Activated naive CD8-positive, alpha-beta T cell treated with anti-CD3 and anti-CD28 coated beads, Interleukin-2, amount 50 U/mL, for 24 hours (primary cell): ENCODE measurements at places on chromosomes 2 and 18.

DNA sequence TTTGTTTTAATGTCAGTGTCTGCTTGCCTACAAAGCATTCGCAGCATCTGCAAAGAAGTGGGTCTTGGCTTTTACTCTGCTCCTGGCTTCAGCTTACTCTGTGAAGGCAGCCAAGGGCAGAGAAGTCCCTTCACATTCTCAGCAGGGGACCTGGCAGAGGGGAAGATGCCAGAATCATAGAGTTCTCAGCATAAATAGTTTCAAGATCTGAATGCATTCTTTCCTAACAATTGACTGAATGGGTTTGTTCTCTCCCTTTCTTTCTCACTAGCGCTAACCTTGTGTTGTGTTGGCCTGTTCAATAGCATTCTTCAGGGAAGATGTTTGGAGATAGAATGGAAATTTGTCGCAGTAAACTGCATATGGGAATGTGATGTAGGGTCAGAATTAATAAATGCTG lies 106.9 kb downstream of the FARSB start:
- H3K27me3 ChIP-seq: peaks cover 12% of the 10 kb centered on the region
- H3K4me1 ChIP-seq: no peaks in the 10 kb centered on the region
- H3K36me3 ChIP-seq: no peaks in the 10 kb centered on the region
- no peak for DNase-seq

DNA sequence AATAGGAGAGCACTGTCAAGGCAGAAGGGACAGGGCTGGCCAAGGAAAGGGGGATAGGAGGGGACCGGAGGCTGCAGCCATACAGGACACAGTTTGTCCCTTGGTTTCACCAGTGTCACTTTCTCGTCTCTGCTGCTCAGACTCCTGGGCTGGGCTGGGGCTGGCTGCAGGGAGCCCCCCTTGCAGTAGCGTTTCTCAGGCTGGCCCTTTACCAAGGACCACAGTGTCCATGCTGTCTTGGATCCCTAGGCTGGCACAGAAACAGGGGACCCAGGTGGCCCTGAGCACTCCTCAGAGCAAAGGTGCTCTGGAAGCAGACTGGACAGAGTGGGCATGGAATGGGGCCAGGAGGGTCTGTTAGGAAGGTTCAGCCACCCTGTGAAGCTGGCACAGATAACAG lies 34.8 kb downstream of the ATOH8 start:
- peaks cover 5% of the 10 kb centered on the region for H3K4me1 ChIP-seq
- H3K27me3 ChIP-seq: peaks cover 2% of the 10 kb centered on the region
- no peak overlapping the region for H3K4me3 ChIP-seq
- no peak for DNase-seq

DNA sequence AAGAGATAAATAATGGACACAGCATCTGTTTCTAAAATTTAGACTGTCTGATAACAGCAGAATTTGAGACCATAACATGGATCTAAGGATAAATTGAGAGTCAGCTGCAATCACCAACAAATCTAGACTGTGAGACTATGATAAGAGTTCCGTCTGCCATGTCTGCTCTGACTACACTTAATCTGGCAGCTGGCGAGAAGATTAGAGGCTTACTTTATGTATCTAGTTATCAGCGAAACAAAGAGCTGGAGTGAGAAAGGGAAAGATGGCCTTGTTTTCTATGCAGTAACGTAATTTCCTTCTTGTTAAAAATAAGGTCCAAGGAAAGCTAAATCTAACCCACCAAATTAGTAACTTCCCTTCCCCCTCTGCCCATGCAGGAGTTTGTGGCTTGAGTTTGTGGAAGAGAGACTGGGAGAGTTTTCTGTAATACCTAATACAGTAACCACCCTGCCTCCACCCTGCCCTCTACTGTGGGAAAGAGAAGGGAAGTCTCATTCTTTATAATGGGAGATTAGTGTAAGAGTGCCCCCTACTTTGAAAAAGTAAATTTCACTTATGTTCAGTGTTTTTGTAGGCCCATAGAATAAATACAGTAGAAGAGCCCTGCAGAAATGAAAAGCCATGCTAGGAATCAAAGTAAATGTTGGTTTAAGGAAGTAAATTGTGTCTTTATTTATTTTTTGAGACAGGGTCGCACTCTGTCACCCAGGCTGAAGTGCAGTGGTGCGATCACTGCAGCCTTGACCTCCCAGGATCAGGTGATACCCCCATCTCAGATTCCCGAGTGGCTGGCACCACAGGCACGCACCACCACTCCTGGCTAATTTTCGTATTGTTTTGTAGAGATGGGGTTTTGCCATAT lies 27.5 kb downstream of the EML4 start:
- H3K4me3 ChIP-seq: no peak overlapping the region
- H3K27me3 ChIP-seq: no peaks in the 10 kb centered on the region
- no peak overlapping the region for H3K27ac ChIP-seq
- H3K4me1 ChIP-seq: peaks cover 67% of the 10 kb centered on the region
- H3K36me3 ChIP-seq: peaks cover 3% of the 10 kb centered on the region

DNA sequence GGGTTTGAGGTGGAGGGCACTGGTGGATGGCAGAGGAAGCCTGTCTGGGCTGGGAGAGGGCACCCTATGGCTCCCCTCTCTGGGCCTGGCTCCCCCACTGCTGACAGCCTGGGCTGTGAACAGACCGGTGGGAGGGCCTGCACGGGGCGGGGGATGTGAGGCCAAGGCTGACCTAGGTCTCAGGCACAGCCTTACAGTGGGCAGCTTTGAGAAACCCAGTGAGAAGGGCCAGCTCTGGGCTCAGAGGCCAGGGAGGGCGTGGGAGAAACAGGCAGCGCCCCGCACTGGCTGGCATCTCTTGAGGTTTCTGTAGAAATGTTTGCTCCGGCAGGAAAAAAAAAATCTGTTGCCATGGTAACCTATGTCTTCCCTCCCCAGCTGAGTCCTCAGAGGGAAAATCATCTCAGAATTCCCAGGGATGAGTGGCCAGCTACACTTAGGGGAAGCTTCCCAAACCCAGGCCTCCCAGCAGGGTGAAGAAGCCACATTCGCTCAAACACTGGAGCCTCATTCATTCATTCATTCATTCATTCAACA lies 71.7 kb upstream of the TAF1B start:
- H3K4me3 ChIP-seq: no peak overlapping the region
- DNase-seq: no peak
- H3K27me3 ChIP-seq: peaks cover 4% of the 10 kb centered on the region
- H3K27ac ChIP-seq: no peak overlapping the region

- no peak for DNase-seq
- H3K36me3 ChIP-seq: no peaks in the 10 kb centered on the region
- H3K4me1 ChIP-seq: no peaks in the 10 kb centered on the region
- H3K27ac ChIP-seq: no peak overlapping the region
- H3K27me3 ChIP-seq: peaks cover 1% of the 10 kb centered on the region
Observed at GRCh38 chr18:51123046-51123395, 74.5 kb downstream of the MEX3C start.

DNA sequence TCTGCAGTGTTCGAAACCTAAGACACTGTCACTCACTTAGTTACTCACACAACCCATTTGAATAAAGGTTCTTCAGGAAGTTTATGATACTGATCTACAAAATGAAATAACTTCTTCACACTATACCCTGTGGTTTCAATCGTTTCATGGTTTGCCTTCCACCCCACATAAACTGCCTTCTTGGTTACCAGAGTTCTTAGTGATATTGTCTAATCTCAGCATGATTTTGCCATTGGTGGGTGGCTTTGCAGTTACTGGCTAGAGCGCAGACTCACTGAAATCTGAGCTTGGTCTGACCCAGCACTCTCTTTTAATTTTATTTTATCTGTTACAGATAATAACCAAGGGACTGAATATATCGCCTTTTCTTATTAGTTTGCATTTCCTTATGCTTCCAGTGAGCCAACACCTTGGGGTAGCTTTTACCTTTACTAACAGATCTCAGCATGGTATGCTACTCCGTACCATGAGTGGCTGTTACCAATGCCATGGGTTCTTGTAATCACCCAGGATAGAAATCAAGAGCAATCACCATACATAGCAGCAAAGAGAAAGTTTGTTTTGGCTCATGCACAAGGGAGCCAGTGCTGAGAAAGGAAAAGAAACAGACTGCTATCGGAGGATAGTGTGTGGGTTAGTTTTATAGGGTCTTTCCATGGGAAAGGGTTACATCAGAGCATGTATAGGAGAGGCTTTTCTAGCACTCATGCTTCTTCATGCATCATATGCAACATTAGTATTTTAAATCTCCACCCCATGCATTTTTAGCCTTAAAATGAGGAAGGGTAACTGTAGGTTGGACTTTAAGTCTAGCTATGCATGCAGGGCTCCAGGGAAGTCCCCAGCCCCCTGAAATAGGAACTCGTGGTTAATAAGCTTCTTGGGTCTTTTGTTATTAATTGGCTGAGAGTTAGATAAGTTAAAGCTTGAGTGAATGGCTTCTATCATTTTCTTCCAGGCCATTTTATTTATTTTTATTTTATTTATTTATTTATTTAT lies 33.3 kb downstream of the ANXA4 start:
- H3K36me3 ChIP-seq: peaks cover 5% of the 10 kb centered on the region
- peaks cover 73% of the 10 kb centered on the region for H3K4me1 ChIP-seq
- H3K27me3 ChIP-seq: no peaks in the 10 kb centered on the region
- peak overlapping the region; percentile 74 for H3K27ac ChIP-seq
- peak overlapping the region; percentile 4 for H3K4me3 ChIP-seq

DNA sequence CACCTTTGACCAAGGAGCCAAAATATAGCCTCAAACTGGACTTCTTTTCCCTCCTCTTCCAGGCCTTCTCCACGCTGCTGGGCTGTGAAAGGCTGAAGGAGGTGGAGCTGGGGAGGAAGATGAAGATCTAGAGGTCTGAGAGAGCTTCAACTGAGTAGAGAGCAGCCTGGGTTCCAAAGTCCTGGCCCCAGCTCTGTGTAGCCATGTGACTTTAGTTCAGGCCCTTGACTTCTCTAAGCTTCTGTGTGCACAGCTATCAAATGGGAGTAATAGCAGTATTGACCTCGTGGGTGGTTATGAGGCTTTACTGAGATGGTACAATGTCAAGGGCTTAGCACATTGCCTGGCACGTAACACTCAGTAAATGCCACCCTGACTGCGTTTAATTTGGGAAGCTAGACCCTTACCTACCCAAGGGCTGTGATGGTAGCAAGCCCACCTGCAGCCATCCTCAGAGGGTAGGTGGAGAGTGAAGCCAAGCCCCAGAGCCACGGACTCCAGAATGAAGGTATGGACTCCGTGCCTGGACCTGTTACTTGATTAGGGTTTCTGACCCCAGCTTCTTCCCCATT lies 38.4 kb downstream of the SERTAD2 start:
- no peak overlapping the region for H3K4me3 ChIP-seq
- DNase-seq: no peak
- no peaks in the 10 kb centered on the region for H3K27me3 ChIP-seq
- H3K4me1 ChIP-seq: peaks cover 4% of the 10 kb centered on the region
- H3K27ac ChIP-seq: no peak overlapping the region
